ENCODE measurements at places on chromosomes 6 and 20. TPM values are rescaled to one million over a fixed set of nuclear protein-coding genes. Genes with fewer than 3 reads are reported as not detected.

The BPIFB1 gene
- not detected for total RNA-seq

The FAXC gene
- not detected for total RNA-seq

The SMIM29 gene
- 16.3 TPM for total RNA-seq

The LHFPL5 gene
- not detected for total RNA-seq

The SMIM13 gene
- 9.5 TPM for total RNA-seq

The SCRT2 gene
- total RNA-seq = not detected

The BTBD9 gene
- 15.6 TPM for total RNA-seq

The IL22RA2 gene
- not detected for total RNA-seq

The MUCL3 gene
- not detected for total RNA-seq

The SLC22A7 gene
- total RNA-seq = not detected

The NPBWR2 gene
- total RNA-seq = not detected

The C6orf141 gene
- 3.9 TPM for total RNA-seq

DNA sequence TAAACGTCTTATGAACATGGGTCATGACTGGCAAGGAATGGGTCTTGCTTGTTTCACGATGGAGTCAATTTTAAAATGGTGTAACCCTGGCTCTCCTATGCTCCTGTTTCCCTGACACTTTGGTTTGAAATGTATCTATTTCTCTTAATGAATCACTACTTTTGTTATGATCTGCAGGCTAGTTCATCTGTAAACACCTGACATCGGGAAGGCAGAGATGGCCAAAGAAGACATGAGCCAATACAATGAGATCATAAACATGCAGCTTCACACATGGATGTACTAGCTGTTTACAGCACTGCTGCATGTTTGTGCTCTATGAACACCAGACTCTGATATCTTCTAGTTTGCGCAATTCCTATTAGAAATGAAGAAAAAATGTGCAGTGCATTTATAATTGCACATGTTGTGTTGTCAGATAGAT is 11.0 kb upstream of the RAD21L1 start:
- DNase-seq = no peak

DNA sequence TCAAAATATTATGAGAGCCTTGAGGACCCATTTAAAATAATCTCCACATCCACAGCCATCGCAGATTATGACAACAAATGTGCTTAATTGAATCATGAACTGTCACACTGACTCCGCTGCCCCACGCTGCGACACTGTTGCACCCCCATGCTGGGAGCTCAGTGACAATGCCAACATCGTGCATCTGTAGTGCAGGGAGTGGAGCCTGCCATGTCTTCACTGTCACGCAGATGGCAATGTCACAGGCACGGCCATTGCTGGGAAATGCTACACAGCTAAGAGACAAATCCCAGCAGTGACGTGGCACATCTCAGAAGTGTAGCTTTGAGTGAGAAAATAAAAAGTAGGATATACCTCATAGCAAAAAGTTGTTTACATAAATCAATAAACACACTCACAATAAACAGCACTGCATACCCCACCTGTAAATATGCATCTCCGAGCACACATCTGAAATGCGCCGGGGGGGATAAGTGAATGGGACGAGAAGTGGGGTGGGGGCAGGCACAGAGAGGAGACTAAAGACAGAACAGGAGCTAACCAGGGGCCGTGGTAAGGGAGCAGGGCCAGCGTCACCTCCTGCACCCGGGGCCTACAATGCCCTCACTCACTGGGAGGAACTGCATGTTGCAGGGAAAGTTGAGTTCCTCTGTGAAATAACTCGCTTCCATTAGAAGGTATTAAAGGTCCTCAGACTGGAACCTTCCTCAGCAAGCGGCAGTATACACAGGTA is 349.9 kb downstream of the THBS2 start:
- peak; percentile 73 for DNase-seq

GRCh38 chr6:19849755-19850154 is 12.6 kb downstream of the ID4 start:
- DNase-seq = no peak

DNA sequence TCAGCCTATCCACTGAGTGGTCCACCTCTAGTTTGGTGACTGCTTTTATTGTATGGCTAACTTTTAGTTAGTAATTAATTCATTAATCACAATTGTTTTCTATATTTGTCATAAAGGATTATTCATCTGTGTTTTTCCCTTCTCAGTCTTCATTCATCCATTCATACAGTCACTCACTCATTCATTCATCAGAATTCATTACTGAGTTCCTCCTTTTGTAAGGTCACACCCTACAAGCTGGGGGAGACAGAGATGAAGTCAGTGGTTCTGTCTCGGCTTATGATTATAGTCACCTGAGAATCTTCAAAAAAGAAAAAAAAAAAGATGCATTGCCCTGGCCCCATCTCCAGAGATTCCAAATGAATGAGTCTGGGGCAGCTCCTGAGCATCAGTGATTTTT is 257.1 kb downstream of the ADGB start:
- DNase-seq = no peak

- no peak for DNase-seq
Observed at GRCh38 chr20:20248620-20249200, 119.2 kb upstream of the INSM1 start.

- no peak for DNase-seq
Observed at GRCh38 chr6:139515511-139515910, 141.1 kb upstream of the CITED2 start.

DNA sequence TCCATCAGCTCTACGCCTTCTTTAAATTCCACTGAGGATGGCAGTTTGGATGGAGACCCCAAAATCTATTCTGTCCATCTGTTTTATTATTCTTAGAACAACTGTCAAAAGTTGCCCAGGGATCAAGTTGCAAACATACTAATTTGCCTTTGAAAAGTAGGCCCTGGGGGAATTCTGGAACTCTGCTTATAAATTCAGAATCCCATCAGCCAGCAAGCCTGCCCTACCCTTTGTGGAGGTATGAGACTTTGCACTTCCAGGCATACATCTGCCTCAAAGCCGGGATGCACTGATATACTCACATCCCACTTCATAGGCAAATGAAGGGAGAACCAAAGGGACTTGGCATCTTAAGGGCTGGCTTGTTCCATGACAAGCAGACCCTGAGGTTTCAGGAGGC is 93.6 kb downstream of the INSM1 start:
- DNase-seq = no peak

- DNase-seq = no peak
Observed at GRCh38 chr6:24957199-24957598, 21.4 kb upstream of the RIPOR2 start.

- no peak for DNase-seq
Observed at GRCh38 chr6:168155821-168156741, 77.1 kb upstream of the FRMD1 start.

DNA sequence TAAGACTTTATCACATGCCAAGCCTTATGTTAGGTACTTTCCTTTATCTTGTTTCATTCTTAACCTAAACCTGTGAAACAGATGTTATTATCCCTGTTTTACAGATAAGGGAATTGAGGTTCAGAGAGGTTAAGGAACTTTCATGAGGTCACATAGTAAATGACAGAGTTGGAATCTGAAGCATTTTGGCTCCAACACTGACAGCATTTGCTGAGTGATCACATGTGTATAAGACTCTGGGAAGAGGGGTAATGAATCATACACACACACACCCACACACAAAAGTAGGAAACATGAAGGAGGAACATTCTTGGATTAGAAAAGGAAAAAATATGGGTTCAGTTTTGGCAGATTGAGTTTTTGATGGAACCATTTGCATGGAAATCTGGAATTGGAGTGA is 212.5 kb downstream of the GJA1 start:
- no peak for DNase-seq

DNA sequence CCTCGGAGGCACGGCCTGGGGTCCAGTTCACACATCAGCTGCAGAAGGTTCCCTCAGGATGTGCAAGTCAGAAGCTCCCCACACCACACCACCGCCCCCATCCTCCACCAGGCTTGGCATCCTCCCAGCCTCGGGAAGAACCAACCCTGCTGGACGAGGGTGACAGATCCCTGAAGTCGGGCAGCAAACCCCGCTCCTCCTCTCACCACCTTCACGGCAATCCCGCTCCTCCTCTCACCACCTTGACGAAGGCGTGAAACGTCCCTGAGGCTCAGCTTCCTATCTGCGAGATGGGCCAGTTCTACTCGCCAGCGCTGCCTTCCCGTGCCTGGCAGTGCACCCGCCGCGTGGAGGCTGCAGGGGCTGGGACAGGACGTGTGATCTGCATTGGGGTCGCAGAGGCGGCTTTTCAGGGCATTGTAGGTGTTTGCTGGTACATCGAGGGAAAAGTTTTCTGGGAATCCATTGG is 327.0 kb downstream of the TAF4 start:
- DNase-seq = no peak

- DNase-seq = no peak
Observed at GRCh38 chr6:43386492-43386891, 17.0 kb upstream of the ZNF318 start.

GRCh38 chr6:16939839-16940238 is 162.0 kb upstream of the STMND1 start:
- no peak for DNase-seq

GRCh38 chr6:22828179-22829062 is 259.1 kb downstream of the HDGFL1 start:
- no peak for DNase-seq

GRCh38 chr6:147942363-147942762 is 400.3 kb upstream of the SASH1 start:
- no peak for DNase-seq

GRCh38 chr20:17849901-17850683 is 118.5 kb downstream of the SNX5 start:
- DNase-seq = no peak

DNA sequence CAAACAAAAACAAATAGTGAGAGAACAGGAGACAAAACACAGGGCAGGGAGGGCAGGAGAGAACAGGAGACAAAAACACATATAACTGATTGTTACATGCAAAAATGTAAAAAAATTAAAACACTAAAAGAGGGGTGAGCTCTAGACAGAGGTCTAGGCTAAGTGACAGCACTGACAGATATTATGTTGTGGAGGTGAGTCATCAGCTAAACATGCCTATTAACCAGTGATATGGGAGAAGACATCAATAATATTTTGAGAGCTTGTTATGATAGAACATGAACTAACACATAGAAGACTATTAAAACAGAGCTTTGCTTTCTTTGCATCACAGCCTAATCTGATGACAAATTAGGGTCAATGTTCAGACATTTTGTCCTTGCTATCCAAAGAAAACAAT is 972.7 kb downstream of the PRIM2 start:
- no peak for DNase-seq

Data from mesenteric fat pad (tissue), 1 donor.